ENCODE measurements at places on chromosomes 1 and 21. TPM values are rescaled to one million over a fixed set of nuclear protein-coding genes. Genes with fewer than 3 reads are reported as not detected.

Gene KRTAP20-3
- not detected for total RNA-seq

Gene GSTM1
- total RNA-seq = 26.8 TPM

Gene FCRL5
- total RNA-seq = not detected

Gene BRDT
- total RNA-seq = not detected

Gene CASQ2
- not detected for total RNA-seq

Gene NTPCR
- total RNA-seq = 46.6 TPM

Gene CASZ1
- total RNA-seq = 0.58 TPM

Gene SYDE2
- 5.5 TPM for total RNA-seq

Gene DDAH1
- 97.5 TPM for total RNA-seq

Gene SEMA6C
- 0.06 TPM for total RNA-seq

Gene MTF2
- 45.0 TPM for total RNA-seq

Gene ZBED6
- 12.9 TPM for total RNA-seq

Gene MNDA
- not detected for total RNA-seq

Gene EPHX1
- 45.7 TPM for total RNA-seq

Gene PDE9A
- total RNA-seq = 10.3 TPM

Gene ENAH
- 158 TPM for total RNA-seq

Gene AGBL4
- total RNA-seq = not detected

Gene NCF2
- total RNA-seq = not detected

Gene MPL
- not detected for total RNA-seq

Gene PTPRU
- total RNA-seq = 16.8 TPM

Measured in SJSA1 (cell line).